ENCODE measurements at places on chromosomes 7 and 10.

- no peak for DNase-seq
These were observed 256.8 kb upstream of the FZD8 start for GRCh38 chr10:35898716-35899440.

- DNase-seq, result no peak
These were observed 386.6 kb downstream of the DPP6 start for GRCh38 chr7:154438571-154439367.

DNA sequence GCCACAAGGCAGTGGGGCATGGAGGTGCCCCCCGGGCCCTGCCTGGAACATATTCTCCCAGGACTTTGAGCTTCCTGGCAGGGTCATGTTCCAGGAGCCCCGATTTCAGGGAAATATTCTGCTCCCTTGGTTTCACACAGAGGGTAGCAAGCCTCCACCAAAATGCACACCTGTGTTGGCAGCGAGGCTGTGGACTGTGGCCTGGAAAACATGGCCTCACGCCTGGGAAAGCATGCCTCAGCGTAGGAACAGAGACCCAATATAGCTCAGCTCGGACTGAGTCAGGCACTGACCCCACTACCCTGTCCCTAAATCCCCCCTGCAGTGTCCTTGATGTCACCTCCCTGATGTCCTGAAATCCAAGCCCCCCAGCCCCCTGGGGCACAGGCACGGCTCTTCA, 92.0 kb downstream of the KCNMA1 start:
- DNase-seq, result no peak

GRCh38 chr10:4947635-4948596, 15.3 kb upstream of the AKR1C1 start:
- no peak for DNase-seq

GRCh38 chr7:70730451-70731110, 401.4 kb upstream of the GALNT17 start:
- DNase-seq, result no peak

DNA sequence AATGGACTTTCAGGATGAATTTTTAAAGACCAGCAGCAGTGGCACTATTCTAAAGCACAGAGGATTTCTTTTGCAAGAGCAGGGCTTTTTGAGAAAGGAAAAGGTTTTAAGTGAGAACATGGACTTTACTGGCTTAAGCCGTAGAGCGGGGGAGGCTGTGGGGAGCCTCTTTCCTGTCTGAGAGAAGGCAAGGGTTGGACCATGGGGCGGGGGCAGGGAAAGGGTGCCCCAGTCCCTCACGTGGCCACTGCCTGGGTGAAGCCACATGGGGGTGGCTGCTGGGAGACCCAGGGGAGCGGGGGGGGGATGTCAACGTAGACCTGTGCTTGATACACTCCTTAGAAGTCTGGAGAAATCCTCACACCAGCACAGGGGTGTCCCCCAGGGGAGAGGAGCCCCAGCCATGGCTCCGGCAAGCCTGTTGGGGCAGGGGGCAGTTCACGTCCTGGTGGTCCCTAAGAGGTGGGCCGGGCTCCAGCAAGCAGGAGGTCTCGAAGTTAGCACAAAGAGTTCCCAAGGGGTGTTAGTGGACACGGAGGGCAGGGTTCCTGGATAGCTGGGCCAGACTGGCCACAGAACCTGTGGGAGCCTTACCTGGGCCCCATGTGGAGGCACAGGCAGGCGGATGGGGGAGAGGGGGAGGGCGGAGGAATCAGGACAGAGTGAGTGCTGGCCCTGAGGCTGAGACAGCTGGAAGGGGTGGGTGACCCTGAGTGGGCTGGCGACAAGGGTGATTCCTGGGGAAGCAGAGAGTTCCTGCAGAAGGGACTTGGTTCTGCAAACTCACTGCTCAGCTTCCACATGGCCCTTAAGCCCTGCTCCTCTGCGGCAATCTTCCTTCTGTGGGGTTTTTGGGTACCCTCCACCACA, 36.9 kb upstream of the ELFN1 start:
- DNase-seq, result no peak

DNA sequence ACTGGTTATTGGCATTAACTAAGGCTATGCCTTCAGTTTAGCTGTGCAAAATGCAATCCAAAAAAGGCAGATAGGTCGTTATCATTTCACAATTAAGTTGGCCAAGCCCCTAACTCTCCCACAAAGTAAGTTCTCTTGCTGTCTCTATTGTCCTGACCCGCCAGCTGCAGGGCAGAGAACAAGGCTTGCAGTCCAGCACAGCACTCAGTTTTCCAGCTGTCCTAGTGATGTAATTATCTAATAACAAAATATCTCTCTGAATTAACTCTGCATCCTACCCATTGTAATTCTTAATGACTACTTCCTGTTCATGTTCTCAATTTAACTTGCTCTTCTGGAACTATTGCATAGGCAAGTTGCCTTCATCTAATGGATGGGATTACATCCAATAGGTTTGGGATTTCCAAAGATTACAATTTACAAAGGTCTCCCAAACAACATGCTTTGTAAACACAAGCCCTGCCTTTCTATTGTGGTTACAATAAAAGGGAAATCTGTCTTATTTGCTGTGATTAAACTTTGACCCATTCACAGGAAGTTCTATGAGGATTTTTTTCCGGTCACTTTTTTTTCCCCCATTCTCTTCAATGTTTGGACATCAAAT, 55.2 kb downstream of the CDK6 start:
- no peak for DNase-seq

GRCh38 chr7:81469153-81469868, 300.5 kb downstream of the HGF start:
- DNase-seq, result no peak

DNA sequence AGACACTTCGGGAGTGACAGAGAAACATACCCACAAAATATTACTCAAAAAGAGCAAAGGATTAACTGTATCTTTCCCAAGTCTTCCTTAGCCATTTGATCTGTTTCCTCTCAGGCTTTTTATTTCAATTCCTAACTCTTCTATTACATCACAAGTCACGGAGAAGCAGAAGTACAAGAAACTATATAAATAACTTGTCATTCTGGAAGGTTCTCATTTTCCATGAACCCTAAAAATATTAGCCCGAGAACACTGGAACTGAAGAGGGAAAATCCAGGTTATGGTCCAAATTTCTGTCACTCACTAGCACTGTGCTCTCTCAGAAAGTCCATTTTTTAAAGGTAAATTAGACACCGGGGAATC, 98.0 kb downstream of the GRB10 start:
- DNase-seq, result no peak

DNA sequence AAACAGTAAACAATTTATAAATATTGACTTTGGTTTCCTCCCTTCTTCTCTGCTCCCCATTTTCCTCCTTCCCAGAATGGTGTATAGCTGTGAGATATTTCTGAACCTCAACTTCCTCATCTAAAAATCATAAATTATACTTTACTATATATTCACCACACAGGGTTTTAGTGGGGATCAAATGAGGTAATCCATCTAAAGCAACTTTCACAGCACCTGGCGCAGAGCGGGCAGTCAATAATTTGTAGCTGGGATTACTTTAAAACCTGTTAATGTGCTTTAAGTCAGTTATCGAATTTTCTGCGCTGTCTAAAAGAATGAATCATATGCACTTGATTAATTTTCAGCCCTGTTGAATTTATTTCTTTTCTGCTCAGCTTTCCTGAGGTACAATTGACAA, 172.7 kb downstream of the PTEN start:
- DNase-seq, result no peak

DNA sequence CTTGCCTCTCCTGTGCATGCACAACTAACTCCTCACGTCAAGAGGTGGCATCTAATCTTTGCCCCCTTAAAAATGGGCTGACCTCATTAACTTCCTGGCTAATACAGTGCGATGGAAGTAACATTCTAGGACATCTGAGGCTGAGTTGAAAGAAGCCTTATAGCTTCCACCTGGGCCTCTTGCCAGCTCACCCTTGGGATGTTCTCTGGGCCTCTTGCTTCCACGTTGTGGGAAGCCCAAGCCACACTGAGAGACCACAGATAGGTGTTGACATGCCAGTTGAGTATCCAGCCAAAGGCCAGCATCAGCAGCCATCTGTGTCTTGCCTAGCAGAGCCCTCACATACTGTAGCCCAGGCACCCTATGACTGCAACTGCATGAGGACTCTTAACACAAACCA, 60.8 kb upstream of the GDF10 start:
- DNase-seq, result no peak

DNA sequence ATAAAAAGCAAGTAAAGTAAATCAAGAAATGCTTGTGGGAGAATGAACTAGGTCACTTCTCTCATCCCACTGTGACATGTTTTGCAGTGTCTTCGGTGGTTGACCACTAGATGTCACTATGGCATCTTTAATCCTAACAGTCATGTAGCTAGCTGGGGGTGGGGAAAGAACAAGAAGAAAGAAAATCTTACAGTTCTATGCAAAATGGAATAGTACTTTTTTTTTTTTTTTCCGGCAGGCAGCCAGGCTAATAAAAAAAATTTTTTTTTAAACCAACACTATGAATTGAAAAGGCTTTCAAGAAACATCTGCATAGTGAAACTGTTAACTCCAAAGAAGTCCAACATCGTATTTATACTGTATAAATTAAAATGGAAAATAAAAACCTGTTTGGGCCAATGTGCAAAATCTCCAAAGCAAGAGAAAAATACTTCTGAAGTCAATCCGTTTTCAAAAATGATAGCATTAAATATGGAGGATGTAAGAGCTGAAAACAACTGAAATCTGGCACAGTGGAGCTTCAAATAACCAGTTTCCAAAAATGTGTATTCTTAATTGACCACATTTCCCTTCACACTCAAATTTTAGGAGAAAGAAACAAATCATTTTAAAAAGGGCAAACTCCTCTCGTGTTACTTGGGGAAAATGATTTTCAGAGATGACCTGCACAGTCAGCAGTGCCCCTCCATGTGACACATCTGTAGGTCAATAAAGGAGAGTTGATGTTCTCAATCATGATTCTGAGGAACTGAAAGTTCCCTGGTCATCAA, 38.5 kb downstream of the CDK1 start:
- no peak for DNase-seq

GRCh38 chr10:133067149-133068105, 20.3 kb upstream of the ADGRA1 start:
- no peak for DNase-seq

- no peak for DNase-seq
These were observed 6.6 kb downstream of the CUBN start for GRCh38 chr10:17122726-17123661.

- DNase-seq, result no peak
These were observed 138.8 kb upstream of the SHH start for GRCh38 chr7:155950898-155951553.

DNA sequence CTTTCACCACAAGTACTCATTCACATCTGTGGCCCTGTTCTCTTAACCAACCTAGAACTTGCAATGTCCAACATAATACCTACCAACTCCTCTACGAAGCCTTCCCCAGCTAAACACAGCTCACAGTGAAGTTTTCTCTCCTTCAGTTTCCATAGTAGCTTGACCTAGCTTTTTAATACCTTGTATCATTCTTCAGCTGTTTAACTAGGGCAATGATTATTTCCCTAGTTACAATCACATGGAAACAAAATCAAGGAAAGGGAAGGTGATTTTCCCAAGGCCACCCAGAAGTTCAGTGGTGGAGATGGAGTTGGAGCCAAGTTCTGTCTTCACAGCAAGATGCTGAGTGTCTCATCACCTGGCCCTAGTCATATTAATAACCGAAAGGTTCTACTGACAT, 16.3 kb downstream of the CDHR3 start:
- DNase-seq, result no peak

GRCh38 chr7:7850150-7850549, 118.4 kb upstream of the GLCCI1 start:
- no peak for DNase-seq

DNA sequence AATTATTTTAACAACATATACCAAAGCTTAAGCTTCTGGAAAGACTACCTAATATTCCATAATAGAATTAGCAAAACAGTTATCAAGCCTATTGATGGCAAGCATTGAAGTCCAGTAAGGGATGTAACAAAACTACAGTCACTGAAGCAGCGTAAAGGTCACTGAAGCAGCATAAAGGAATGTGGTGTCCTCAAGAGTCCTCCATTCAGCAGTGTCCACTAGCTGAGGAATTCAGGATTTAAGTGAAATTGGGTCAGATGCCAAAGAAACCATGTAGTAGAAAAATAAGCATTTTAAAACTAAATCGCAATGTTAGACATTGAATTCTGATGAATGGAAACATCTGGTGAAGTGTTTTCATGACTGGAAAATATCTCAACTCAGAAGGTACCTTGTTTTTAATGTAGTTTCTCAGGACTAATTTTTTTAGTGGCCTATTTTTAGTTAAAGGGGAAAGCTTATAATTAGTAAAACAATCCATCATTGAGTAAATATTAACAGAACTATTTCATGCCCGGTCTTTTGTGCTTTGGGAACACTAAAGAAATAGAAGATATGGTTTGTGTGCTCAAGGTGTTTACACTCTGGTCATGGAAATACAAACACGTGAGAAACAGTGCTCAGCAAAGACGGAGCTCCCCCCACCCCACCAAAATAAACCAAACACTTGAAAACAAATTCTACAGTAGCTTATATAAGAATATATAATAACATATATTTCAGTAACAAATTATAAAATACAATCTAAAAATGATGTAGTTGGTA, 121.4 kb downstream of the CDK14 start:
- DNase-seq, result no peak

DNA sequence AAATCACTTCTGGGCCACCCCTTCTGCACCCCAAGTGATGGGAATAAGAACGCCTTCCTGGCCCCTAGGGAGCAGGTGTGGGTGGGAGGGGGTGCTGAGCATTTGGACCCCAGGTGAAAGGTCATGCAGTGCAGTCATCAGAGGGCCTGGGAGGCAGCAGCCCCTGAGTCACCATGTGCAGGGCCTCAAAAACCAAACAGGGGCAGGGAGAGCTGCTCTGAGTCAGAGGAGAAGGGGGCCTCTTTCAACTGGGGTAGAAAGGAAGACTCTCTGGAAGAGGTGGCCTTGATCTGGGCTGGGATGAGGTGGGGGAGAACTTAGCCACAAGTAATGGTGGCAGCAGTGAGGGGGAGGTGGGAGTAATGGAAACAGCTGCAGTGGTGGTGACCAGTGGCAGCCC, 164.3 kb downstream of the BUB3 start:
- DNase-seq, result no peak

GRCh38 chr10:51171946-51172345, 97.7 kb downstream of the PRKG1 start:
- no peak for DNase-seq

Data from activated T-cell treated with anti-CD3 and anti-CD28 coated beads, Interleukin-2, amount 50 U/mL, for 24 hours (primary cell).